ENCODE measurements at places on chromosomes 5 and 9. TPM values are rescaled to one million over a fixed set of nuclear protein-coding genes. Genes with fewer than 3 reads are reported as not detected.

Gene FOXD4
- total RNA-seq: 0.17 TPM

Gene CPLANE1
- total RNA-seq: 7.0 TPM

Gene FAM78A
- 102 TPM for total RNA-seq

DNA sequence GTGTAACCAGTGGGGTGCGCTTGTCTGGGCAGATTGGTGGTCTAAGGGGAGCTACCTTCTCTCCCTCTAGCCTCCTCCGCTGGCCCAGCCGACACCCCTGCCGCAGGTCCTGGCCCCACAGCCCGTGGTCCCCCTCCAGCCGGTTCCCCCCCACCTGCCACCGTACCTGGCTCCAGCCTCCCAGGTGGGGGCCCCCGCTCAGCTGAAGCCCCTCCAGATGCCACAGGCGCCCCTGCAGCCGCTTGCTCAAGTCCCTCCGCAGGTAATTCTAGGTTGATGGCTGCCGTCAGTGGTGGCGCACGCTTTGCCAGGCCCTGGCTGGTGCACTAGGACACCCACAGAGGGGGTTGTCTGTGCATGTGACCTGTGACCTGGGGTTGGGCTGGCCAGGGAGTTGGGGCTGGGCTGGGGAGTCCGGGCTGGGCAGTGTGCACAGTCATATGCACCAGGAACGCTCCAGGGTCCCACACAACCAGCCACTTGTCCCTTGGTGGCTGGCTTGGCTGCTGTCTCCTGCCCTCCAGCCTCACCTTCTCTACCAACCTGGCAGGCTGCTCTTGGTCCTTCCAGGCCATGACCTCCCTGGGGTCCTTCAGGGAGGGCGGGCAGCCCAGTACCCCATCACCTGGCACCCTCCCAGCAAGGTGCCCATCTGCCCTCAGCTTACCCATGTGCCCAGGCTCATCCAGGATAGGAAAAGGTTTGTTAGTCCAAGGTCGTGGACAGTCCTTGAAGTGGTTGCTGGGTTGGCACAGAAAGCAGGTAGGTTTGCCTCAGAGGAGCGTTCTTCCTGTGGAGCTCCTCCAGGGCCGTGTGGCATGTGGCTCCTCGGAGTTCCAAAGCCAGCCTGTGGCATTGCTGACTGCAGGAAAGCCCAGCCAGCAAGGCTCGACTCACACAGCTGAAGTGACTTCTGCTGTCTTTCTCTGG is 73.2 kb downstream of the WNK2 start:
- DNase-seq: peak; percentile 23
- no peaks in the 10 kb centered on the region for H3K36me3 ChIP-seq
- no peak overlapping the region for H3K4me3 ChIP-seq
- no peaks in the 10 kb centered on the region for H3K4me1 ChIP-seq
- H3K27ac ChIP-seq: no peak overlapping the region

DNA sequence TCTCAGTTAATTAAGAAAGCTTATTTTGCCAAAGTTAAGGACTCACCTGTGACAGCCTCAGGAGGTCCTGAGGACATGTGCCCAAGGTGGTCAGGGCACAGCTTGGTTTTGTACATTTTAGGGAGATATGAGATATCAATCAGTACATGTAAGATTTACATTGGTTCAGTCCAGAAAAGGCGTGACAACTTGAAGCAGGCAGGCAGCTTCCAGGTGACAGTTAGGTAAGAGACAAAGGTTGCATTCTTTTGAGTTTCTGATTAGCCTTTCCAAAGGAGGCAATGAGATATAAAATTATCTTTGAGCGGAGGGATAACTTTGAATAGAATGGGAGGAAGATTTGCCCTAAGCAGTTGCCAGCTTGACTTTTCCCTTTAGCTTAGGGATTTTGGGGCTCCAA is 47.8 kb downstream of the SLC1A1 start:
- no peak overlapping the region for H3K27ac ChIP-seq
- peaks cover 3% of the 10 kb centered on the region for H3K27me3 ChIP-seq
- DNase-seq: no peak
- H3K4me3 ChIP-seq: no peak overlapping the region

- no peaks in the 10 kb centered on the region for H3K36me3 ChIP-seq
- H3K4me1 ChIP-seq: no peaks in the 10 kb centered on the region
- no peak overlapping the region for H3K4me3 ChIP-seq
- H3K27ac ChIP-seq: no peak overlapping the region
Observed at GRCh38 chr9:75462866-75463265, 374.6 kb downstream of the OSTF1 start.

DNA sequence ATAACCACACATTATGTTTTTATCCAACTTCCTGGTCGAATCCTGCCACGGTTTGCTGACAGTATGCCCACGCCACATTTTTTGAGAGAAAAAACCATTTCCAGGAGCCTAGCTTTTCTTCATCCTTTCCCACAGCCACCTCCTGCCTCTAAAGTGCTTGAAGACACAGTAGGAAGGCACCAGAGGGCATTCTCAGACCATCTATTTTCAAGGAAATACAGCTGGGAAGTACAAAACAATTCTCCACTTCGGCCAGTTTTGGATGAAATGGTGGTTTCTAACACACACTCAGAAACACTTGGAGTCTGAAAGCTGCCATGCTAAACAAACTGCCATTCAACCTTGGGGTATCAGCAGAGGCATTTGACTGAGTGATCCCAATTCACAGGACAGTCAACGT is 86.3 kb upstream of the RPS23 start:
- H3K4me3 ChIP-seq: no peak overlapping the region
- DNase-seq: no peak
- H3K27ac ChIP-seq: no peak overlapping the region
- H3K36me3 ChIP-seq: no peaks in the 10 kb centered on the region

GRCh38 chr5:38799556-38800377 is 46.0 kb upstream of the OSMR start:
- no peak for DNase-seq
- H3K36me3 ChIP-seq: no peaks in the 10 kb centered on the region
- peaks cover 5% of the 10 kb centered on the region for H3K27me3 ChIP-seq
- no peak overlapping the region for H3K27ac ChIP-seq
- no peak overlapping the region for H3K4me3 ChIP-seq

- H3K27me3 ChIP-seq: peaks cover 10% of the 10 kb centered on the region
- no peak overlapping the region for H3K4me3 ChIP-seq
- H3K36me3 ChIP-seq: no peaks in the 10 kb centered on the region
- H3K4me1 ChIP-seq: no peaks in the 10 kb centered on the region
Observed at GRCh38 chr5:2013301-2014057, 130.8 kb upstream of the IRX4 start.

Measured in activated naive CD8-positive, alpha-beta T cell treated with anti-CD3 and anti-CD28 coated beads, Interleukin-2, amount 10 ng/mL, durations not matched to agents 7 days and 5 days (primary cell).